H54 (cell line): ENCODE measurements at places on chromosomes 6 and 20.

DNA sequence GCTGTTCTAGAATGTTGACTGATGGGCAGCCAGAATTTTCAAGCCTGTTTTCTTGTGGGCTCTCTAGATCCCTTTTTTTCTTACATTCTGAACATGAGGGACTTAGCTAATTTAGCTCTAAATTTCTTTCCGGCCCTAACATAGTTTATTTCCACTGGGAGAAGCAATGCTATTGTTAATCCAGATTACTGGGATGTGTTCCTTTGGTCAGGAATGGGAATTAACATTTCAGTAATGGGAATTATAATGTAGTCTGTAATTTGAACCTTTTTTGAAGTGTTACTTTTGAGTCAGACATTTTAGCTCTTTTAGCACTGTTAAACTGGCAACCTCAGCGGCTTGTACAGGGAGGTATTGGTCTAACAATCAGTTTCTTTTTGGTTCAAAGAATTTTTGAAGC, 7.5 kb downstream of the ZFAND3 start:
- no peak for DNase-seq

DNA sequence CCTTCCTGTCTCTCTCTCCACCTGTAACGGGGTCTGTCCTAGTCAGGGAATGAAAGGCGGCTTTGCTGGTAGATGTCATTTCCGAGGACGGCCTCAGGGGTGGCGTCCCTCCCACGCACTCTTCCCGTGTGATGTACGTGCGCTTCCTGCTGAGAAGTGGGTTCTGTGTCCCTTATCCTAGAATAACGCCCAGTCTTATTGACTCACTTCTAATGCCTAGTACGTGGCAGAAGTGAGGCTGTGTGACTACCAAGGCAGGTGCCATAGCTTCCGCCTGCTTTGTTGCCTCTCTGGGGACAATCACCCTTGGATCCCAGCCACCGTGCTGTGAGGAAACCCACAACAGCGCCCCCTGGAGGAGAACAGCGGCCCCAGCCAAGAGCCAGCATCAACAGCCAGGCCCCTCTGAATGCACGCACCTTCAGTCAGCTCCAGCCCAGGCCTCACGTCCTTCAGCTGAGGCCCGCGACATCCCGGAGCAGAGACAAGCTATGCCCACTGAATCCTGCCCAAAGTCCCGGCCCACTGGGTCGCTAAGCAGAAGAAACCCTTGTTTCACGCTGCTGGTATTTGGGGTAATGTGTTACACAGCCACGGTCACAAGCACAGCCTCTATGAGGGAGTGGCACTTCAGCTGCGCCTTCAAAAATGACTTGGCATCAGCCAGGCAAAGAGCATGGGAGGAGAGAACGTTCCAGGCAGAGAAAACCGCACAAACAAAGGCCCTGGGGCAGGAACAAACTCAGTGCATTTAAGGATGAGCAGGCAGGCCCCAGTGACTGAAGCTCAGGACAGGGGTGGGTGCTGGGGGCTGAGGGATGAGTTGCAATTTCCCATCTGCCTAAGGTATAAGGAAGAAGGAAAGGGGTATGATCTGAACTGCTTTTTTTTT, 224.2 kb downstream of the NFATC2 start:
- no peak for DNase-seq

DNA sequence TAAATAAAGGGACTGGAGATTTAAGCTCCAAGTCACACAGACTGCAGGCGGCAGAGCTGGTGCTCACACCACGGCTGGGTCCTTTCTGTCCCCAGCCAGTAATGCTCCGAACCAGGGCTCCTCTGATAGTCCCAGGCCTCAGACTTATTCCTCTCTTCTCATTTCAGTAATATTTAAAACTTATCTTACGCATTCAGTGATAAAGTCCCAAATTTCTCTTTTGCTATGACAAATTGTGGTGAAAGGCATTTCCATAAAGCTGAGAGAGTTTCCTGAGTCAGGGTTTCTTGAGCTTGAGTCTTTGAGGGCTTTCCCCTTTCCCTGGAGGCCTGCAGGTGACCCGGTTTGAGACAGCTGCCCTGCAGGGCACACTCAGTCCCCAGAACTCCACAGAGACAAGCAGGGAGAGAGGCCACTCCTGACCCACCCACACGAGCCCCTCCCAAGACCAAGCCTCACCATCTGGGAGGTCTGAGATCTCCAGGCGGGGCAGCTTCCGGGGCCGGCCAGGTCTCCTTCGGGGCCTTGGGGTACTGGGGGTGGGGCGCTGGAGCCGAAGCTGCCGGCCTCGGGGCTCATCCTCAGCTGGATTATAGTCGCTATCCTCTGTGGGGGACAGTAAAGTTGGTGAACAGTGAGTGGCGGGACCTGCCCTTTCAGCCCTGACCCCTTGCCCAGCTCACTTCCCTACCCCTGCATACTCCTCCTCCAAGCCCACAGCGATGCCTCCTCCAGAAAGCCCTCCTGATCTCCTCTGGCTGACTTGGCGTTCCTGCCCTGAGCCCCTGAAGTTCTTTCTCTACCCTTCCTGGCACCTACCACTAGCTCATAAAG, 6.6 kb downstream of the ZNF335 start:
- DNase-seq: no peak

DNA sequence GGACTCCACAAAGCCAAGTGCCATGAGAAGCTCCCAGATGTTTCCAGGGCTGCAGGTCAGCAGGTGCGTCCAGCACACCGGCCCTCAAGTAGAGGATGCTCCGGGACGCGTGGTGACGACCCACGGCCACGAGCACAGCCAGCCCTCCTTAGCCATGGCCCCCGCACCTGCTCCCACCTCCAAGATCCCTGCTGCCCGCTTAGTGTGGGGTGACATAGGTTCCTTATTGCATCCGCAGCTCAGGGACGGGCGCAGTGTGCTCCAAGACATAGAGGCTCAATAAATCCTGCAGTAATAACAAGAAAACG, 138.1 kb upstream of the RPS6KA2 start:
- DNase-seq: no peak

DNA sequence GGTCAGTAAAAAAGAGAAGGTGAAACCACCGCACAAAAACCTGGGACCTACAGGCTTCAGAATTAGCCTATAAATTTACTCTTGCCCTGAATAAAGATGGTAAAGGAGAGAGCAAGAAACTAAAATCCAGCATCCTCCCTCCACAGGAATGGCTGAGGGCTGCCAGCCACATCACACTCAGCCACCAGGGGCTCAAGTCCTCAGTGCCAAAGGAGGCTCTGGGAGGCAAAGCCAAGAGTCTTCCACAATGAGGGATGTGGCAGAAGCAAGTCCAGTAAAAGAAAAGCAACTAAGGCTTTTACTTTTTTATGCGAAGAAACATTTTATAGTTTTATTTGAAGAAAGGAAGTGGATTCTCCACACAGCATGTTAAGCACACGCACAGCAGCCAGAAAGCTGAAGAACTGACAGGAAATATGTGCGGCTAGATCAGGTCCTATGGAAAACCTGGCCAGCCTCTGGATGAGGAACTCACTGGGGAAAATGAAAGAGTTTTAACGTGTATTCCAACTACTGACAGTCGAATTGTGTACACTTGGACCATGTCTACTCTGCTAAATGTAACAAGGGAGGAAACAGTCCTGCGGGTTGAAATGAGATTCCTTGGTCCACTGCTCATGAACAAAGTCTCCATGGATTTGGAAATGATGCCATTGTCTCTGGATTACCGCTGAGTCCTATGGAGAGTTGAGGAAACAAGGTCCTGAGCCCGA, 219.4 kb upstream of the SSTR4 start:
- DNase-seq: no peak

DNA sequence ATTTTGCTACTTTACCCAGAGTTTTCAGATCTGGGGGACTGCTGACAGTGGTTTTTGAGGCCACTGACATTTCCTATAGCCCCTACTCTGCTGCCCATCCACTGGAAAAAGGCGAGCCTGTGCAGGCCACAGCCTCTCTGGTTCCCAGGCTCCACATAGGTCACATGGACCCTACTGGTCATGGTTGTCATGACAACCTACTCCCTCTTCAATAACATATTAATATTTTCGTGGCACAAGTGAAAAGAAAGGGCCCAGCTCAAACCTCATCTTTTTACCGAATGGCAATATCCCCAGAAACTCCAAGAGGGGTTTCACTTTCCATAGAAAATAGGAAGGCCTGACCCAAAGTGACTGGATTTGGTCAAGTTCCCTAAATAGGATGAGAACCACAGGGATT, 11.0 kb upstream of the FOXO3 start:
- DNase-seq: no peak

DNA sequence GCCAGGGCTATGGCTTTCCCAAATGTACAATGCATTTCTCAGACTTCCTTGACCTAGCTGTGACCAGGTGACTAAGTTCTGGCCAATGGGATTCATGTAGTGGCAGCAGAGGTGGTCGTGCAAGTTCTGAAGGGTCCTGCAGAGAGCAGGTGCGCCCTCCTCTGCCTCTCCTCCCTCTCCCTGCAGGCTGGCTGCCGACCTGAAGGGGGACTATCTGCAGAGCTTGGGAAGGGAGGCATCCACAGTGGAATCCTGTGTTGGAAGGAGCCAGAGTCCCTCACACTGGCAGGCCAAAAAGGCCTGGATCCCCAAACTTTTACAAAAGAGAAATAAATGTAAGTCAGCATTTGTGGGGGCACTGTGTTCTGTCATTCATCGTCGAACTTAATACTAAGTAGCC, 66.6 kb downstream of the CDH26 start:
- DNase-seq: no peak

GRCh38 chr6:44291841-44292240, 21.3 kb downstream of the AARS2 start:
- no peak for DNase-seq

- no peak for DNase-seq
Observed at GRCh38 chr6:118663993-118664985, 12.9 kb upstream of the CEP85L start.

- DNase-seq: peak; percentile 47
Observed at GRCh38 chr20:46128310-46129151, 10.4 kb downstream of the CD40 start.

DNA sequence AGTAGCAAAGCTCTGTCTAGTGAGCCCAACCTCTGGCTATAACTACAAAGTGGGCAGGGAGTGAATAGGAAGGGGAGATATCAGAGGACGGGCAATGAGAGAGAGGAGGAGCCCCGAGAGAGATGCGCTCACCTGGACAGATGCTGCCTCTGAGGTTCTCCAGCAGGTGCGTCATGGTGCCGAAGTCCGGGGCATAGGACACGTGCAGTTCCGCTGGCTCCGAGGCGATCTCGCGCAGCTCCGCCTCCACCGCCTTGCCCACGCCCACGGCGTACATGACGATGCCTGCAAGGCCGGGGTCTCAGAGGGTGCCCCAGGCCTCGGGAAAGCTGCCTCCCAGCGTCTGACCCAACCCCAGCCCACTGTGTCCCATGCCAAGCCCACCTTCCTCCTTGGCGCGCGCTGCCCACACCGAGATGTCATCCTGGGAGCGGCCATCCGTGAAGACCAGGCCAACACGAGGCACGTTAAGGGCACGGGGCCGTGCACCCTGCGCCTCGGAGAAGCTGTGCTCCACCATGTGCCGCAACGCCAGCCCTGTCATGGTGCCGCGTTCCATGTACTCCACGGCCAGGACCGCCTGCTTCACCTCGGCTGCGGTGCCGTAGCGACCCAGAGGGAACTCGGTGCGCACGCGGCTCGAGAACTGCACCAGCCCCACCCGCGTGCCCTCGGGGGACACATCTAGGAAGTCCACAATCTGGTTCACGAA, 8.7 kb upstream of the RBPJL start:
- DNase-seq: no peak

GRCh38 chr6:161417717-161418462, 144.0 kb upstream of the AGPAT4 start:
- DNase-seq: no peak

GRCh38 chr6:39196673-39197091, 32.6 kb downstream of the KCNK5 start:
- DNase-seq: no peak

DNA sequence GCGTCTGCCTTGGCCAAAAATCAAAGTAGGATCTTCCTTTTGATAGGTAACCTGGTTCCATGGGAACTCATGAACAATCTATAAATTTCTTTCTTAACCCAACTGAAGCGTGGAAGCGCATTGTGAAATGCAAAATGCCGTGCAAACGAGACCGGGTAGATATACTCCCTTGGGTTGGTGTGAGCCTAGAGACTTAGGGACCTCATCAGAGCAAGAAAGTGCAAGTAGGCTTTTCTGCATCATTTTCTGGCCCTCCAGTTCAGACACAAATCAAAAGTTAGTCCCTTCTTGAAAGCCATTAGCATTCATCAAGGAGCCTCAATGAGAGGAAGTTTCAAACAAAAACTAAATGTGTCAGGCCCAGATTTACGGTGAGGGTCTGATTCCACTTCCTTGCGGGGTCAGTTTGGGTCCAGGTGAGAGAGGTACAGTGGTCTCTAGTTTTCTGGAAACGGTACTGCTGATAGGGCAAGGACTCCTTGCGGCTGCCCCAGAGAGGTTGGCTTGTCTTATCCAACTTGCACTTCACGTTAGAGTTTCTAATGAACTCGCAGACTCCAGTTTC, 5.3 kb upstream of the ZNF184 start:
- DNase-seq: no peak

DNA sequence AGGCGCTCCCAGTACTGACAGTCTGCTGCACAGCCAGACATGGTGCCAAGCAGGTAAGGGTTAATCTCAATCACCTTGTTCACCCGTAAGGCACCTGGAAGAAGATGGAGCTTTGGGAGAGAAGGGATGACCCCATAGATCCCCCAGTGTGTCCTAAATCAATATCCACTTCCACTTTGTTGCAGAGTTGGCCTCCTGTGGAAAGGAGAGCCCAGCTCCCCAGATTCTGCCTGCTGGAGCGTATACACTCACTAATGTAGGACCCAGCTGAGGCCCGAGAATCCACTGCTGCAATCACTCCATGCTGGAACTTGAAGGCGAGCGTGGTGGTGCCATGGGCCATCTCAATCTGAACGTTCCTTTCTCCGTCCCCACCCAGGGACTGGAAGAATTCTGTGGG, 1.2 kb downstream of the PSMB8 start:
- no peak for DNase-seq

GRCh38 chr6:42279144-42279781, 61.6 kb upstream of the MRPS10 start:
- DNase-seq: peak; percentile 68

GRCh38 chr20:48187851-48188250, 402.6 kb upstream of the SULF2 start:
- no peak for DNase-seq

DNA sequence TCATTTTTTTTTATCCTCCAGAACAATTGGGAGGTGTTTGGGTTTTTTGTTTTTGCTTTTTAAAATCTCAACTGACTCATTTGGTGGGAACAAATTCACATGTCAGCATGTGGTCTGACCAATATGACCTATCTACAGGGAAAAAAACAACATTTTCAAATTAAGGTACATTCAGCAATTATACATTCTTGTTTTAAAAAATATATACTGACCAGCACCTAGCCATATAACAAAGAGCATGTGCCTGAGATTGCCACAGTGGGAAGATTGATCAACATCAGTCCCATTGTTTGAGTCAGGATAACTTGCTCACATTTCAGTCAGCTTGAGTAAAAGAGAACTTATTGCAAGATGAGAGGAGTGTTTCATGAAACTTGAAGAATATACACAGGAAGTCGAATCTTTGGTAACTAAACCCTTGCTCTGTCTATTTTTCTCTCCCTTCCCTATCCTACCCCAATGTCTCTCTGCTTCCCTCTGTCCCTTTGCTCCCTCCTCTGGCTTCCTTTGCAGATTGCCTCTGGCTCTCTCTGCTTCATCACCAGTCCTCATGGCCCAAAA, 163.2 kb upstream of the TAB2 start:
- no peak for DNase-seq

- DNase-seq: no peak
Observed at GRCh38 chr6:110233770-110234374, 53.6 kb downstream of the CDC40 start.
